Hepatic stellate cell (primary cell): ENCODE measurements at places on chromosomes 11 and 22.

GRCh38 chr11:83019888-83020579 is 51.7 kb downstream of the RAB30 start:
- DNase-seq: no peak

GRCh38 chr11:12318791-12319438 is 58.5 kb upstream of the PARVA start:
- DNase-seq: peak; percentile 30

GRCh38 chr11:73330569-73331093 is 22.6 kb downstream of the ARHGEF17 start:
- DNase-seq: peak; percentile 75

- no peak for DNase-seq
These were observed 214.0 kb downstream of the TRPC6 start for GRCh38 chr11:101369835-101370234.

DNA sequence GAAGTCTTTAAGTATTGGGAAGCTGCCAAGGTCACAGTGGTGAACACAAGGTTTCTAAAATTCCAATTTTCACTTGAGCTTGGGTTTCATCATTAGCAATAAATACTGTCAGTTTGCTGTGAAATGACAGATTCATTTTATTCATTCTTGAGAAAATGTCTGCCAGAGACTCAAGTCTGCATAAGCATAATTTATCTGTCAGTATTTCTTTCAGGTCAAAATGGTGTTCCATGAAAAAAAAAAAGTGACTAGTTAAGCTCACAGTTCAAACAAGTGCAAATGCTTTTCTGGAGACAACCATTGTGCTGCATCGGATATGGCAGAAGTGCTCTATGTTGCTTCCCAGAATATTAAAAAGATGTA is 8.1 kb upstream of the GDPD5 start:
- no peak for DNase-seq

DNA sequence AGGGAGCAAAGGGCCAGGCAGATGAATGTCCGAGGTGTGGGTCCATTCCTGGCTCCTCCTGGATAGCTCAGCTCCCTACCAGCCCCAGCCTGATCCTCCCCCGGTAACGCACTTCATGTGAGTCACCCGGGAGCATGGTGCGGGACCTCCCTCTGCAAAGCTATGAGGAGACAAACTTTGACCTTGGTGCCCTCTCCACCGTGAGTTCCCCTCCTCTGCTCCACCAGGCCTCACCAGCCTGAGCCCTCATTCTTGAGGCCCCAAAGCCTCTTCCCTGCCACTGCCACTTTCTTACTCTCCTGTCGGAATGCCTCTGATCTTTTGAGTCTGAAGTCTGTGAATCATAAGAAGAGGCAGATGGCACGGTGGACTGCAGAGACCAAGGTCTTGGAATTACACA is 37.4 kb upstream of the CD82 start:
- DNase-seq: no peak

- DNase-seq: no peak
These were observed 16.3 kb upstream of the GNAZ start for GRCh38 chr22:23053912-23054530.

- DNase-seq: peak; percentile 60
These were observed 15.3 kb upstream of the IL17REL start for GRCh38 chr22:50027639-50028537.

DNA sequence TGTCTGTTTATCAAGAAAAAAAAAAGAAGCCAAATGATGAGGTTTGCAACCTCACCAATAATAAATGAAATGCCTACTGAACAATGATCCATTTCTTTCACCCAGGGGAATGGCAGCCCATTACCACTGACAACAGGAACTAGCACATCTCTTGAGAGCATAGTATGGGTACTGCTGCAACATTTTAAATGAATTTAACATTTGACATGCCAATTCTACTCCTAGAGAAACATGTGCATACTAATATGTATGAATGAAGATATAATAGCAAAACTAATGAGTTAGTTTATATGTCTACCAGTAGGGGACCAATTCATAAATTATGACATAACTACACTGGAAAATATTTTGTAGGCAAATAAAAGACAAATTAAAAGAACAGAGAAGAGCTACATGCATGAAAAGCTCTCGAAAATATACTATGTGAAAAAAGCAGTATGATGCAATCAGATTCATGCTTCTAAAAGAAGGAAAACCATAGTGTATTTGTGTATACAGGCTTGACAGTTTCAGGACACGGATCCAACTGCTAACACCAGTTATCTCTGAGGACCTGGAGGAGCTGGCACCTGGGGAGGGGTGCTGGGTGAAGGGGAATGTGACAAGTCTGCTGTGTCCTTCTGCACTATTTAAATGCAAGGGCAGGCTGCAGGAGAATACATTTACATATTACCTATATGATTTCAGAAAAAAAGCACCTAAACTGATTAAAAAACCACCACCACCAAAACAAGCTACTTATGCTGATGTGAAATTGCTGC is 6.9 kb downstream of the SMCO4 start:
- DNase-seq: no peak

GRCh38 chr11:2890466-2891294 is 5.1 kb upstream of the CDKN1C start:
- no peak for DNase-seq

DNA sequence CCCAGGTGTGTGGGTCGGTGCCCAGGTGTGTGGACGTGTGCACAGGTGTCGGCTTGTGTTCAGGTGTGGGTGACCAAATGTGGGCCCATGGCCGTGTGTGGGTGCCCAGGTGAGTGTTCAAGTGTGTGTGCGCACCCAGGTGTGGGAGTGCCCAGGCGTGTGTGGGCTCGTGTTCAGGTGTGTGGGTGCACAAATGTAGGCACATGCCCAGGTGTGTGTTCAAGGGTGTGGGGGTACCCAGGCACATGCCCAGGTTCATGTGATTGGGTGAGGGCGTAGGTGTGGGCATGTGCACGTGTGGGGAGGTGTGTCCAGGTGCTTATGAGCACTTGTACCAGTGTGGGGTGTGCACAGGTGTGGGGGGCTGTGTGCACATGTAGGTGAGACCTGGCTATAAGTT is 42.8 kb downstream of the MOB2 start:
- DNase-seq: no peak
